ENCODE measurements at places on chromosomes 7 and 10.

- no peak for DNase-seq
Measured at GRCh38 chr7:71787513-71787912, 624.6 kb downstream of the CALN1 start.

DNA sequence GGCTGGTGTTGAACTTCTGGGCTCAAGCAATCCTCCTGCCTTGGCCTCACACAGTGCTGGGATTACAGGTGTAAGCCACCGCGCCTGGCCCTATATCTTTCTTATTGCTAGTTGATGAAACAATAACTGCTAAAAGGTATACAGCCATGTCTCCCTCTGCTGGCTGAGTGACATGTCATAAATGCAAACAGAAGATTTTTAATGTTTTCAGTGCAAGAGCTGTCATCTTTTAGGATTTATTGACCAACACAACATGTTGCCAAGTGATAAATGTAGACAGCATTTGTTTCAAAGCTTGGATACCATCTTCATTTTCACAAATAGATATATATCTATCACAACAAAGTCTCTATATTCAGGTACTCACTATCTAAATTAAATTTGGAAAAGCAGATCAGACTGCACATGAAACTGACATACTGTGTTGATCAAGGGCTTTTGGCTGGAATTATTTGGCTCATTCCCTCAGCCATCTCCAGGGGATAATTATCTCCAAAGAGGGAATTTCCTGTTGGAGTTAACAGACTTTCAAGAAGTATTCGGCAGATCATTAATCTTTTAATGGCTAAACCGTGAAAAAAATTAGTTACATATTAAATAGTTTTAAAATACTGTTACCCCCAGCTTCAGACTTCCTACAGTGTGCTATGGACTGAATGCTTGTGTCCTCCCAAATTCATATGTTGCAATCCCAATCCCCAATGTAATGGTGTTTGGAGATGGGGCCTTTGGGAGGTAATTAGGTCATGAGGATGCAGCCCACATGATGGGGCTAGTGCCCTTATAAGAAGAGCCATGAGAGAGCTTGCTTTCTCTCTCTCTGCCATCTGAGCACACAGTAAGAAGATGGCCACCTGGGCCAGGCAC, 41.3 kb upstream of the SRPK2 start:
- DNase-seq: peak; percentile 22

- DNase-seq: no peak
Measured at GRCh38 chr7:2164646-2165045, 68.1 kb downstream of the MAD1L1 start.

- peak; percentile 14 for DNase-seq
Measured at GRCh38 chr10:74114041-74114448, 36.6 kb downstream of the AP3M1 start.

- no peak for DNase-seq
Measured at GRCh38 chr7:2196381-2197378, 36.1 kb downstream of the MAD1L1 start.

DNA sequence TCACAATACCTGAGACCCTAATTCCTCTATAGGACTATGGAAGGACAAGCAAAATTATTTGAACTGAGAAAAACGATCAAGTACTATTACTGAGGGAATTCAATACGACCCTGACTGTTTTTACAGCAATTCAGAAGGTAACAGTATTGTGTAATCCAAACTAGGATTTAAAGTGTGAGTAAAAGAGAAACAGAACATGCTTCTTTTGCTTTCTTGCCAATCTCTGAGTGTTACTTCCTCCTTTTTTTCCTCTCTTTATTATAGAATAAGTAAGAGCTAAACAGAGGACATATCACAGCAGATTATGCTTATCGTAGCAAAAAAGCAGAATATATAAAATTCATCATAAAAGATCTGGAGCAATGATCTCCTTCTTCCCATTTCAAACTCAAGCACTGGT, 292.1 kb downstream of the THSD7A start:
- no peak for DNase-seq

DNA sequence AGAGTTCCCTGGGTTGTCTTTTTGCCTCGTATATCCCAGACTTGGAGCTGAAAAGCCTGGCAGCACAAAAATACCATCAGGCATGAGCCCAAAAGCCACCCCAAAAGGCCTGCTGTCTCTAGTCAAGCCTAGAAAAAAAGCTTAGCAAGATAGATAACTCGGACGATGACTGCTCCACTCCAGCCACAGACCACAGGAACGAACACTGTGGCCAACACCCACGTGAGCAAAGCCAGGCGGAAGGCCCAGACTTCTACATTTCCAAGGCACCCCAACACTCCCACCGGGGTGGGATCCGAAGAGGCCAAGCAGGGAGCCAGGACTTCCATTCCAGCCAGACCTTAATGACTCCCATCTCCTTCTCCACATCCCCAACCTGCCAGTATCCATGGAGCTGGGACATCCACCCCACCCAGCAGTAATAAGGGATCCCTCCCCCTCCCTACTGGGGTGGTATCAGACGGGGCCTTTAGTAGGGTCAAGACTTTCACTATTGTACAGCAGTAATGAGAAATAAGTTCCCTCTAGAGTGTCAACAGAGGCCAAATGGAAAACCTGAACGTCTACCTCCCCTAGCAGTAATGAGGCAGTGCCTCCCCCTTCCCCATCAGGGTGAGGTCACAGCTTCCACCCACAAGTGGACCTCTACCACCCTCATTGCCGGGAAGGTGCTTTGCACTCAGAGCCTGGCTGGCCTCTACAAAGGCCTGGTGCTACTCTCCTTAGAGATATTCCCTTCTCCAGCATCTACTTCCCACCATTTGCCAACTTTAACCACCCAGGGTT, 23.0 kb downstream of the PRLHR start:
- DNase-seq: no peak

DNA sequence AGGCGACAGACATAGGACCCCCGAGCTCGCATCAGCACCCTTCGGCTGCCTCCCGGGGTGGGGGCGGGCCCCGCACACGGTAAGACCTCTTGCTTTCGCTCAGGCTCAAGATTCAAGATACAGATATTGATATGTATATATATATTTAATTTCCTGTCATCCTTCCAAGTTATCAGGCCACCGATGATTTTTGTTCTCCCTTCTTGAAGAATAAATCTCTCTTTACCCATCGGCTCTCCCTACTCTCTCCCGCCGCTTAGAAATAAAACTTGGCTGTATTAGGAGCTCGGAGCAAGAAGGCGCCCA, 603 bp downstream of the ADRA2A start:
- no peak for DNase-seq

DNA sequence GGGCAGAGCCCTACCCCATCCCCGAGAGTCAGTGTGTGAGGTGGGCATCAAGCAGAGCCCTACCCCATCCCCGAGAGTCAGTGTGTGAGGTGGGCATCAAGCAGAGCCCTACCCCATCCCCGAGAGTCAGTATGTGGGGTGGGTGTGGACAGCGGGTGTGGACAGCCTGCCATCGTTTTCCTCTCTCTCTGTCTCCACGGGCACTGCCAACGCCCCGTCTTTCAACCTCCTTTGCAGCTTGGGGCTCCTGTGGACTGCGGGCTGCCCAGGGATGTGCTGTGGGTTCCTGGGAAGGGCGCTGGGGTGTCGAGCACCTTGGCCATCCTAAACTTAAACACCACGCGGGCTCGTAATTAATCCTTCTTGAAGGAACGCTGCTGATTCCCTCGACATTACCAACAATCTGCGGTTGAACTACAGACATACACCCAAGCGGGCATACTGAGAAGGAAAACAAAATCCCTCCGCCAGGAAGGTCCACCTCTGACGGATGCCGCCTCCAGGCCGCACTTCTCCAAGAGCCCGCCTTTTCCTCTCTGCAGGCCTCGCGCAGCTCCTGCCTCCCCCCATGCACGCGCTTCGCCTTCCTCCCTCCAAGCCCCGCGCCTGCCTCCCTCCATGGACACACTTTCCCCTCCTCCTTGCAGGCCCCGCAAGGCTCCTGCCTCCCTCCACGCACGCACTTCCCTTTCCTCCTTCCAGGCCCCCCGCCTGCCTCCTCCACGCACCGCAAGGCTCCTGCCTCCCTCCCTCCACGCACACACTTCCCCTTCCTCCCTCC, 65.1 kb downstream of the ADARB2 start:
- DNase-seq: no peak

- no peak for DNase-seq
Measured at GRCh38 chr10:124669824-124670654, 74.1 kb downstream of the FAM53B start.

- DNase-seq: no peak
Measured at GRCh38 chr7:69204943-69205342, 393.3 kb upstream of the AUTS2 start.

DNA sequence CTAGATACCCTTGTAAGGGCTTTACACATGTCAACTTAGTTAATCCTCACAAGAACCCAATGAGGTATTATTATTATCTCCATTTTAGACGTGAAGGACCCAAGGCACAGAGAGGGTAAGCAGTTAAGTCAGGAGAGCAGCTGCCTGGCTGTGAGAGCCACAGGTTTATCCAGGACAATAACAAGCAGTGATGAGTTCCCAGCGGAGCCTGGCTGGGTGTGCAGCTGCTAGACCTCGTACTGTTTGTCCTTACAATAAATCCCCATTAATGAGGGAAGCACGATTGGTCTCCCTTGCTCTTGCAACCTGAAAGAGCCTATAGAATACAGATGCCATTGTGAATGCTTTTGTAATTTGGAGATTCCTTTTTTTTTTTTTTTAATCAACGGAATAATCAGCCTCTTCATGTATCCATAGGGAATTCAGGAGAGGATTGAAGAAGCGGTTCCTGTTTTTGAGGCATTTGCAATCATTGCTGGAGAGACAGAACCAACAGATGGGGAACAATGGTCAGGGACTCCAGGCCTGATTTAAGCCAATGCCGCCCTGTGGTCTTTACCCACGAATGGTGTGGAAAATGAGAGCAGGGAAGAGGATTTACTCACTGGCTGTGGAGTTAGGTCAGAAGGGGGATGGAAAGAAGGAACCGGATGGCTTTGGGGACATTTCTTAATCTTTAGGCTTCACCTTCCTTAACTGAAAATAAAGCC, 12.3 kb upstream of the ASB4 start:
- no peak for DNase-seq

GRCh38 chr7:2165610-2166594, 66.8 kb downstream of the MAD1L1 start:
- DNase-seq: no peak

DNA sequence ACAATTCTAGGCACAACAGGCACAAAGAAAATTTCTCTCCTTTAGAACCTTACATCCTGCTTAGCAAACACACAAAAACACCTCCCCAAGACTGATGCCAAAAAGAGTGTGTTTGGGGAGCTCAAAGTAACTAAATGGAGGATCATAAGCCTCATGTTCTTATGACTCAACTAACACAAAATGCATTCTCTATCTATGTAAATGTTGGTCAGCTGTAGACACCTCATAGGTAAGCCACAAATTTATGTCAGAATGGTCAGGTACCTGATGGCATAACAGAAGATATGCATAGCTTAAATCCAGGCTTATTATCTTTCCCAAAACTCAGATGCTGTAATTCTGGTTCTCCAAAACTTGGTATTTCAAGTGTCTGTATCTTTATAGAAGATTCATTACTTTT, 315.1 kb downstream of the C7orf25 start:
- no peak for DNase-seq

DNA sequence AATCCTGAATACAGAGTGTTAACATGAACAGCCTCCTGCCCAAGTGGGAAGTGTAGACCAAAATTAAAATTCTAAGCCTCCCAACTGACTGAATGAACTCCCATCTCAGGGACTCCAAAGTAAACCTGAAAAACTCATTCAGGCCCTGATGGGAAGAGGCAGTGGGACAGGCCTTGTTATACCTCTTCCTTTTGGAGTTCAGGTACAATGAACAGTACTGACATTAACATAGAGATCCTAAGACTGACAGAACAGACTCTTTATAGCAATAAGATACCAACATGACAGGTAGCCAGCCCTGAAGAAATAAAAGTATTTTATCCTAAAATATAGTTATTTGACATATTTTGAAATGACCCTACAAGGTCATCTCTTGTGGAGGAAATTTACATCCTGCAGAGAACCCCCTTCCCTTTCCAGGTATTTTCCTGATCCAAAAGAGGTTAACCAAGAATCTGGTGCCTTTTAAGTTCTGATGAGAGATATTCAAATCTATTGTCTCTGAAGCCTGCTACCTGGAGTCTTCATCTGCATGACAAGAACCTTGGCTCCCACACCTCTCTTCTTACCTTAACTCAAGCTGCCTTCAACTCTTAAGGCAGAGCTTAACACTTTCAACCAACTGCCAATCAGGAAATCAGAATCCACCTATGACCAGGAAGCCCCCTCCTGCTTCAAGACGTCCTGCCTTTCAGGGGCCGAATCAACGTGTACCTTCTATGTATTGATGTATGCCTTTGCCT, 103.3 kb upstream of the PFKP start:
- DNase-seq: no peak

GRCh38 chr7:97495487-97495886, 236.4 kb upstream of the TAC1 start:
- DNase-seq: no peak

- no peak for DNase-seq
Measured at GRCh38 chr7:132394283-132395198, 181.7 kb downstream of the PLXNA4 start.

GRCh38 chr10:16586358-16587138, 64.9 kb upstream of the C1QL3 start:
- DNase-seq: no peak

GRCh38 chr10:57790703-57791102, 477.0 kb downstream of the IPMK start:
- no peak for DNase-seq
